ENCODE measurements at places on chromosomes 2 and 18.

DNA sequence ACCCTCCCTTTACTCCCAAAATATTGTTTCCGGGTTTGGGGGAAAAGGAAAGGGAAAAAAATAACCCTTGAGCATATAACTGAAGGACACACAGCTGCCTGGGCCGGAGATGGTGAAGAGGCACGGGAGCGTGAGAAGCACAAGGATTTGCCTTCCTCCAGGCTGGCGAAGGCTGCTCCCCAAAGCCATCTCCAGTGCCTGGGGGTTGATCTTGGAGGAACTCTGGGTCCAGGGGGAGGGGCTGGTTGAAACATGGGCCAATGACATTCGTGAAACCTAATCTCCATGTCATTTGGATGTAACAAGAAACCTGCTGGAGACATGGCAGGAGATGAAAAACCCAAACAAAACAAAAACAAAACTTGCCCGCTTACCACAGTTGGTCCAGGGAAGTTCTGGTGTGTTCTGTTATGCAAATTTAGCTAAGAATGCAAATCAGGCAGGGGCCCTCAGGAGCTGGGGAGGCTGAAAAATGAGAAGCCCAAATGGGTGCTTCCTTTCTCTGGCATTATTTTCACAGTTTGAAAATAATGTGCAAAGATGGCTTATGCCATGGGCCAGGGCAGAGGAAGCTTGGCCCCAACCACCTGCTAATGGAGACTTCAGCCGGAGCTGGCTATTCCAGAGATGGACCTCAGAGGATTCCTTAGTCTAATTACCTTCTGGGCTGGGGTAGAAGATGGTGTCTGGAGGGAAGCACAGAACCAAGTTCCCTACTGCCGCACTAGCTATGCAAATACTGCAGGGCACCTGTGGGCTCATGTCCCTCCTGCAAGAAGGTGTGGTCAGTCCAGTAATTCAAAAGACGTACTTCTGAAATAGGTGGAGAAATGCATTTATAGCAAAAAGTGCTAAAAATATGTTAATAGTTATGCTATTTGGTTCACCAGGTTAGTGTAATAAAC lies 180.9 kb downstream of the BCL2 start:
- DNase-seq, result no peak

GRCh38 chr2:204359076-204359475 lies 186.2 kb upstream of the PARD3B start:
- no peak for DNase-seq

- DNase-seq, result no peak
These were observed 258.1 kb downstream of the ATAD2B start for GRCh38 chr2:23668756-23669304.

DNA sequence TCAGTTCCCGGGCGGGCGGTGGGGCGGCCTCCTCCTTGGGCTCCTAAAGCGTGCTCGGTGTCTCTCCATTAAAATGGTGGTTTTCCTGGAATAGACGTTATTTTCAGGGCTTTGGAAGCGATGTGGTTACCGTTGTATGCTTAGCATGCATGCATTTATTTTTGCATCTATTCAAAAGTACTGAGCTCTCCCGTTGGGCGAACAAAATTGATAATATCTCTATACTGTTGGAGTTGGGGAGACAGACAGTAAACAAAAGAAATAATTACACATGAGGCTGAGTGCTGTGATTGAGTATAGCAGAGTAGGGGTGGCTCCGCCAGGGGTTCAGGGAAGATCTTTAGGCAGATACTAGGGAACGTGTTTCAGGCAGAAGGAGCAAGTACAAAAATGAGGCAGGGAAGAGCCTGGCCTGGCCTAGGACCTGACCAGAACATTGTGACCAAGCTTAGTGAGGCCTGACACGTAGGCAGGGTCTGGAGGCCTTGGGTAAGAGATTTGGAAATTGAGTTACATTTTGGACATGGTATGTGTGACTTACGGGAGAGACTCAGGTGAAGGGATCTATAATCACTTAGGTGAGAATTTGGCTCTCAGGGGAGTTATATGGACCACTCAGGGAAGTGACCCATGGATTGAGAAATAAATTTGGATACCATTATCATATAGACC lies 674 bp downstream of the NCAPH start:
- no peak for DNase-seq

- no peak for DNase-seq
These were observed 1380.1 kb downstream of the SUCLG1 start for GRCh38 chr2:83079007-83079406.
